Vein endothelial cell (primary cell): ENCODE measurements at places on chromosomes 4 and X. TPM values are rescaled to one million over a fixed set of nuclear protein-coding genes. Genes with fewer than 3 reads are reported as not detected.

LNX1 gene
- total RNA-seq, result 0.65 and 0.76 TPM in 2 replicates

NSUN7 gene
- total RNA-seq, result not detected in 2 replicates

NAP1L3 gene
- total RNA-seq, result 0.86 and 0.98 TPM in 2 replicates

HPGDS gene
- not detected in 2 replicates for total RNA-seq

MAP7D3 gene
- 24.7 and 27.8 TPM in 2 replicates for total RNA-seq

MAGEB6 gene
- not detected in 2 replicates for total RNA-seq

GPRASP2 gene
- total RNA-seq, result 11.5 and 13.1 TPM in 2 replicates

ADAMTS3 gene
- 1.6 and 1.7 TPM in 2 replicates for total RNA-seq

TEX13B gene
- not detected in 2 replicates for total RNA-seq

PRR32 gene
- total RNA-seq, result not detected in 2 replicates

PPEF2 gene
- total RNA-seq, result not detected in 2 replicates

QRFPR gene
- total RNA-seq, result not detected in 2 replicates

TRIM2 gene
- 9.5 and 18.0 TPM in 2 replicates for total RNA-seq

CENPVL2 gene
- total RNA-seq, result not detected in 2 replicates
